ENCODE measurements at places on chromosomes 5 and 9.
A peak's percentile ranks its signal among the peaks of the same experiment; 100 is the strongest.

DNA sequence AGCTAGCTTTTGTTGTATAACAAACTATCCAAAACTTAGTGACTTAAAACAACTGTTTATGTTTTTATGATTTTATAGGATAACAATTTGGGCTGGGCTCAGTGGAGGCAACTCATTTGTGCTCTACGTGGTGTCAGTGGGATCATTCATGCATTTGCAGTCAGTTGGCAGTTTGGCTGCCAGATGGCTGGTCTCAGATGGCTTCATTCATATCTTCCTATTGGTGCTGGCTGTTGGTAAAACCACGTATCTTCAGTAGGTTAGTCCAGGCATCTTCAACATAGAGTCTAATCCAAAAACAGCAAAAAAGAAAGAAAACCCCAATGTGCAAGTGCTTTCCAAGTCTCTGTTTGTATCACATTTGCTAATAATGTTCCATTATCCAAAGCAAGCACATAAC, 51.7 kb upstream of the RIC1 start:
- DNase-seq: no peak

DNA sequence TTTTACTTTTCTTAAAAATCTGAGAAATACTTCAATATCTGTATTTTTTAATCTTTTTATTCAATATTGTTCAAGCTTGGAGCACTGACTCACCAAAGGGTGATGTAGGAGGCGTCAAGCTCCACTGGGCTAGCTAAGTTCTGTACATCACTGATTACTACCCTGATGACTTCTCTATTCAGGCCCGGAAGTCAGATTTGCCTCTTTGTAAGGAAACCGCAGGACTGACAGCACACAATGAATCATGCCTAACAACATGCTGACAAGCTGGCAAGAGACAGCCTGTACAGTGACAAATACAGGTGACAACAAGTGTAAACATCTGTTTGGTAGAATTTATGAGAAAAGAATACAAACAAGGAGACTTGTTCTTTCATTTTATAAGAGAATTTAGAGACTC, 627.9 kb upstream of the RORB start:
- peak; percentile 15 for DNase-seq

- DNase-seq: peak; percentile 67
Observed at GRCh38 chr9:136644593-136645351, 17.9 kb upstream of the EGFL7 start.

- no peak for DNase-seq
Observed at GRCh38 chr5:130350131-130350530, 445.9 kb downstream of the CHSY3 start.

- no peak for DNase-seq
Observed at GRCh38 chr9:105357937-105358336, 89.9 kb upstream of the FSD1L start.

DNA sequence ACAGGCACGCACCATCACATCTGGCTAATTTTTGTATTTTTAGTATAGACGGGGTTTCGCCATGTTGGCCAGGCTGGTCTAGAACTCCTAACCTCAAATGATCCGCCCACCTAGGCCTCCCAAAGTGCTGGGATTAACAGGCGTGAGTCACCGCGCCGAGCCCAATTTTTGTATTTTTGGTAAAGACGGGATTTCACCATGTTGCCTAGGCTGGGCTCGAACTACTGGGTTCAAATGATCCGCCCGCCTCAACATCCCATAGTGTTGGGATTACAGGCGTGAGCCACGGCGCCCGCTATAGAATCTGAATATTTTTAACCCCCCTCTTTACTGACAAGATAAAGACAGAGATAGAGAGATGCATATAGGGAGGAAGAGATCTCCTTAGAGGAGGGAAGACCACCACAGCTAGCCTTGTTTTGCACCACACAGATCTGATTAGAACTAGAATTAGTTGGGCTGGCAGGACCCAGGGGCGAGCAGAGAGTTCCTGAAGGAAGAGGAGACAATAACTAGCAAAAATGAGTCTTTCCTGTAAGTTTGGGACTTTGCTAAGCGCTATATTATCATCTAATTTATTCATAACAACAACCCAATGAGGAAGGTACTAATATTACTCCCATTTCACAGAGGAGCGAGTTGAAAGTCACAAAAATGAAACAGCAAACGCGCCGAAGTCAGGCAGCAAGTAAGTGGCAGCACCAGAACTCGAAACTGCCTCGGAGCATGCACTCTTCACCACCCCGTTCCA, 1.5 kb upstream of the ANKHD1 start:
- DNase-seq: no peak

DNA sequence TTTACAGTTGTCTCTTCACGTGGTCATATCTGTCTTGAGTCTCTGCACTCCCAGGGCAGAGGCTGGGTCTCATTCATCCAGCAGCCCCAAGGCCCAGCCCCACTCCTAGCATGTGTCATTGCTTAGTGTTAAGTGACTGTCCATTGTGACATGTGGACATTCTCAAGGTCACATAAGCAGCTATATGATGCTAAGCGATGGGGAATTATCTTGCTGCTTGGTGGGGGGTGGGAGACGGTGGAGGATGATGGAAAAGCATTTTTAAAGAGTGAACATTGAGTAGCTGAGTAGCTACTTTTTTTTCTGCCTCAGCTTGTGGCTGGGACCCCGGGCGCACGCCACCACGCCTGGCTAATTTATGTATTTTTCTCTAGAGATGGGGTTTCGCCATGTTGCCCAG, at the start of gene C9orf153:
C9orf153 (minus strand) TSS at position 101 of the 400 bp plus-strand sequence. CDS start 30,054 bp downstream, outside the sequence.
- DNase-seq: no peak

DNA sequence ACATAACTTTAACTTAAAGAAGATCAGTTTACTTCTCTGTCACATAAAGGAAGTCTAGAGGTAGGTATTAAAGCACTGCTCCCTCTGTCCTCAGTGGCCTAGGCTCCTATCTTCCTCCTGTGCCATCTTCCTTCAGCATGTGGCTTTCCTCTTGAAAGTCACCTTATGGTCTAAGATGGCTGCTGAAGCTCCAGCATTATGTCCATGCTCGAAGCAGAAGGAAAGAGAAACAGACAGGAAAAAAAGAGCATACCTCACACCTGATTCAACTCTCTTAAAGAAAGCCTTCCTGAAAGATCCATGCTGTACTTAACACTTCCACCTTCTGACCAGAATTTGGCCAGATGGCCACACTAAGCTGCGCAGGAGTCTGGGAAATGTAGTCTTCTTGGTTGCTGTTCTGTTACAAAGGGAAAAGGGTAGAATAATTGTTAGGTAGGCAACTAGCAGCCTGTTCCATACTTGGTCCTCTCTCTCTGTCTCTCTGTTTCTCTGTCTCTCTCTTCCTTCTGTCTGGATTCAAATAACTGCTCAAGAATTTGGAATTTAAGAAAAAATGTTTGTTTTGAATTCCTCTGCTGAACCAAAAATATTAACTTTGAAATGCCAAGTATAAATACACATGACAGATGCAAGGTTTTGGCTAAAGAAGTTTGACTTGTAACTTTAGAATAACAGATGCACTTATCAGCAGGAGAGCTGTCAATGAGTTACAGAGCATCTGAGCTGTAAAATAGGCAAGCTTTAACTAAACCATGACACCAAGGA, 16.0 kb downstream of the TMEM174 start:
- no peak for DNase-seq

- no peak for DNase-seq
Observed at GRCh38 chr9:117092582-117092981, 322.3 kb downstream of the ASTN2 start.

- no peak for DNase-seq
Observed at GRCh38 chr9:69131682-69132081, 42.4 kb upstream of the TJP2 start.

- no peak for DNase-seq
Observed at GRCh38 chr9:86097510-86098224, 1.7 kb downstream of the GOLM1 start.

- DNase-seq: no peak
Observed at GRCh38 chr9:2655411-2655901, 33.9 kb downstream of the VLDLR start.

- DNase-seq: no peak
Observed at GRCh38 chr5:131281133-131281867, 17.4 kb downstream of the CDC42SE2 start.

DNA sequence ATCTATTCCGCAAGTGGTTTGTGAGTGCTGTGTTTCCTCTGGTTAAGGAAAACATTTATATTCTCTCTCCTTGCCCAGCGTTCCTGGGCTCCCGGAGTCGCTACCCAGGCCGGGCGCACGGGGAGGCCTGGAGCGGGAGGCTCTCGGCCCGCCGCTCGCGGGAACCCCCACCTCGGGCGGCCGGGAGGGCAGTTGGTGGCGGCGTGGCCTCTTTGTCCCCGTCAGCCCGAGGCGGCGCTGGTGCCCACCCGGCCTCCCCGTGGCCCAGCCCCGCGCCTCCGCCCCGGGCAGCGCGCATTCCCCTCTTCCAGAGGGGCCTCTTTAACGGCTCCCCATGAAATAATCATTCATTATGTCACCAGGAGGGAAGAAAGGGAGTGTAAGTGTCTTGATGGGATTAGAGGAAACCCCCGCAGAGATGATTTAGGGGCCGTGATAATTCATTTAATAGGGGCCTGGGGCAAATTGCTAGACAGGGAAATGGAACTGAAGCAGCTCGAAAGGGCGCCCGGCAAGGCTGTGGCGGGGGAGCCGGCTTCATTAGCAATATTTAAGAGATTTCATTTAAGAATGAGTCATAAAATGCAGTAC, 181.9 kb upstream of the TBCA start:
- DNase-seq: no peak

- DNase-seq: no peak
Observed at GRCh38 chr9:124426361-124426760, 11.1 kb upstream of the PSMB7 start.

DNA sequence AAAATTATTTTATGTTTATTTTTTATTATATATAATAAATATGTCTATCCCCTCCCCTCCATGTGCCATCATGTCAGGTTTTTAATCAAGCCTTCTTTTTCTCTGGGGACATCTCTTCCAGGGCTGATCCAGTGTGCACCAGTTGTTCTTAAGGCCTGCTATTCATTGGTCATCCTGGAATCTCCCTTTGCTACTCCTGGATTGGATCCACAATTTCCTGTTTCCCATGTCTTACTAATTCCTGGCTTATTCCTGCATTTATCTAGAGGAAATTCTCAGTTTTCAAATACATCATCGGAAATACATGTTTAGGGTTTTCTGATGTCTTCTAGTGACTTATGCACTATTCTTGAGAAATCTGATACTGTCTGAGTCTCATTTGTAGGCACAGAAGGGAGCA, 56.8 kb downstream of the ANGPTL2 start:
- DNase-seq: no peak

DNA sequence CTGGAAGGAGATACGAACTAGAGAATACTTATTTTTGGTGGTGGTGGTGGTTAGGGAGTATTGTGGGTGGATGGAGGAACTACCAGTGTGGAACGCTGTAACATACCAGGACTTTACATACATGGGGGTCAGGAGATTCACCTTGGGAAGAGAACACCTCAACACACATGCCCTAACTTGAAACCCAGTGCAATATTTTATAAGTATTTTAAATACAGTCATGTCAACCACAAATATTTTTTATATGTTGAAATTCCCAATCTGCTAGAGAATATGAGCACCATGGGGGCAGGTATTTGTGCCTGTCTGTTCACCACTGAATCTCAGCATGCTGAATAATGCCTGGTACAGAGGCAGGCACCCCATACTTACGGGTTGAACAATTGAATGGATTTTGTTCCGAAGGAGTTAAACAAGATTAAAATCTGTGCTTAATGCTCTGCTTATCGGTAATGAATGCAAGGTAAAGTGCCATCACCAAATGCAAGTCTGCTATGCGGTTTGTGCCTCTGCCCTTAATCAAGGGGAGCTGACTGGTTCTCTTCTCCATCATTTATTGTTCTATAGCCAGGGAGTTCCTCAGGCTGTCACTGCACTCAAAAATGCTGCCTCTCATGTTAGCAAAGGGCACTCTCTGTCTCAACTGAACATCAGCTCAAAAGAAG, 65.3 kb downstream of the RASEF start:
- DNase-seq: no peak

DNA sequence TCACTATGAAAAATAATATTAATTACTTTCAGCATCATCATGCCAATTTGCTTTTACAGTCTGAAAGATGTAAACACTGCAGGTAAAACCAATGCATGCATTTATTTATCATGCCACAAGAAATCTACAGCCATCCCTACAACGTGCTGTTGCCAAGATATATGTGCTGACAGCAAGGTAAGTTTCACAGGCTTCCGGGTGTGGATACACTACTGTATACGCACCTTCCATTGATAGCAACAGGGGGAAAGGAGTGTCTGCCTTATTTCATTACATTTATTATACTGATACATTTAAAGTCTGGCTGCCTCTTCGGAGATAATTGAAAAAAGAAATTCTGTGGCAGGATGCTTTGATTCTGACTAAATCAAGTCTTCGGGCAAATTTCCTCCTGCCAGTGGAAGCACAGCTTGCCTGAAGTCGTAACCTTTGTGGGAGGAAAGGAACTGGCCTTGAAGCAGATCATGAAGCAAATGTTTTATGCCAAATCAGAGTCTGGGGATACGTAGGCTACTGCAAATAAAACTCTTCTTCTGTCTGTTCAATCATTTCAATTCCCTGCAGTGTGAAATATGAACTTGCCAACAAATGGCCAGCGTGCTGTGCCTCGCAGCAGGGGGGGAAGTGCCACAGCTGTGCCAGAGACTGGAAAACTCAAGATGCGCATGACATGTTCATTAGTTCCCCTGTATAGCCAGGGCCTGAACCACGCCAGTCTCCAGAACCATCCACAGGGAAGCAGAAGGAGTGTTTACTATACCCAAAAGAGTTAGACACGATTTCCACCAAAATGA, 268.1 kb downstream of the EFNA5 start:
- no peak for DNase-seq

GRCh38 chr9:114785866-114786650, 19.8 kb downstream of the TNFSF15 start:
- no peak for DNase-seq

GRCh38 chr5:3163626-3164025, 412.1 kb upstream of the IRX2 start:
- no peak for DNase-seq

DNA sequence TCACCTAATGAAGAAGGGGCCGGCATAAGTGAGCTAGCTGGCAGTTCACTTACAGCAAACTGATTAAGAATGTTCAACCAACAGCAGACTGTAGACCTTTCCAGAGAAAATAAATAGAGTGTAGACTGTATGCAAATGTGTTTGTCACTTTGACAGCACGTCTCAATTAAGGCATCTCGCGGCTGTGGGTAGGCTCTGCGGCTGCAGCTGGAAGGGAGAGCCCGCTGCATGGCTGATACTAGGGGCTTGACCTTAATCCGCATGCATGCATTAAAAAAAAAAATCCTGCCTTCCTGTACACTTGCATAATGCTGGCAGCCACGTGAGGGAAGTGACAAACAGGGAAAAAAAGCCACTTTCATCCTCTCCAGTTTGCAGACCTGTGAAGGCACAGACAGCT, 82.3 kb downstream of the CRB2 start:
- no peak for DNase-seq

GRCh38 chr9:92980085-92980745, 32.9 kb downstream of the FGD3 start:
- no peak for DNase-seq

- DNase-seq: no peak
Observed at GRCh38 chr5:68545636-68546295, 330.2 kb downstream of the PIK3R1 start.

GRCh38 chr5:113495422-113495841, 7.2 kb upstream of the MCC start:
- no peak for DNase-seq

Measured in activated CD8-positive, alpha-beta memory T cell treated with anti-CD3 and anti-CD28 coated beads, Interleukin-2, amount 50 U/mL, for 4 hours (primary cell).